AG09309 (cell line): ENCODE measurements at places on chromosomes 7 and 10.
A peak's percentile ranks its signal among the peaks of the same experiment; 100 is the strongest.

DNA sequence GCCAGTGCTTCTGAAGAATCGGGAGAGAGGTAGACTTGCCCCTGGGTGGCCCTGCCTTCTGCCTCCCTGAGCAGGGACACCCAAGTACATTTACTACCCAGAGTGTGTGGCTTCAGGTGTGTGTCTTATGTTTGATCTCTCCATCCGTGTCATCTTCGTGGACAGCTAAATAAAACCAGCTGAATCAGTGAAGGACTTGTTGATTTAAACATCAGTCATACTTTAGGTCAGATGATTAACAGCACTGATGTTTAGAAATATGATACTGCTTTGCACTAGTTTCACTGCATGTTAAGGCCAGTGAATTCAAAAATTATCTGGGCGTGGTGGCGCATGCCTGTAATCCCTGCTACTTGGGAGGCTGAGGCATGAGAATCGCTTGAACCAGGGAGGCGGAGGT is 4.0 kb downstream of the MTG1 start:
- no peak for DNase-seq

DNA sequence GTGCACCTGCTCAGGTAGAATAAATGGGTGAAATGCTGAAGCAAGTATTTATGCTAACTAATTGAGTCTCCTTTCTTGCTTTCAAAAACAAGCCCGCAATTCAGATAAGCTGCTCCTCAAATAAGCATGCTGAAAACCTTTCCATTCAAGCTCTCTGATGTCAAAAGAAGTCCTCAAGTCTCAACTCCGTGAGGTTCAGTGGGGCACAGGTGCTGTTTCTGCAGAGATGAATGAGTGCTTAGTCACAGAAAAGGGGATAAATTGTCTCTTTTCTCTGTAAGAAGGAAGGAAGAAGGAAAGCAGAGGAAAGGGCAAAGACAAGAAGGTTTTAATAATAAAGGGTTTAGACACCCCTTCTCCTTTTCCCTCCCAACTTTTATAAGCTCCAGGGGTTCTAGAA is 229.8 kb upstream of the NPY start:
- DNase-seq = no peak

GRCh38 chr10:12705943-12706342 is 295.6 kb downstream of the CCDC3 start:
- no peak for DNase-seq

DNA sequence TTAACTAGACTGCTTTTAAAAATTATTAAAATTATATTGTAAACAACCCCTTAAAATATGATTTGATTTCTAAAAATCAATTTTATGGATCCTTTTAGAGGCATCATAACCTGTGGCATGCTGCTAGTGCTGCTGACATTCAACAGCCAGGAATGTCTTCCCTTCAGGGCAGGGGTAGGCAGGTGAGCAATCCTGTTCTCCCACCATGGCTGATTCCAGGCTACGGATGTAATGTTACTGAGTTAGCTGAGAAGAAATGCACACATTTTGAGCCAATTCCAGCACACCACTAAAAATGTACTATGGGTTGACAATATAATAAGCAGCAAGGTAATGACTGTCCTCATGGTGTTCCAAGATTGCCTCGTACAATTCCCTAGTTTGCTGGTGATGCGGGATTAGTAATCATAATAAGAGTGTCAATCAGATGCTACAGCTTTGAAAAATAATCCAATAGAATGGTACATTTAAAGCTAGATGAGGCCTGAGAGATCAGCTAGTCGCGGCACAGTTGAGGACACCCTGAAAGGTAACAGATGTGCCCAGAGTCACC is 108.7 kb upstream of the PRR15 start:
- DNase-seq = no peak

DNA sequence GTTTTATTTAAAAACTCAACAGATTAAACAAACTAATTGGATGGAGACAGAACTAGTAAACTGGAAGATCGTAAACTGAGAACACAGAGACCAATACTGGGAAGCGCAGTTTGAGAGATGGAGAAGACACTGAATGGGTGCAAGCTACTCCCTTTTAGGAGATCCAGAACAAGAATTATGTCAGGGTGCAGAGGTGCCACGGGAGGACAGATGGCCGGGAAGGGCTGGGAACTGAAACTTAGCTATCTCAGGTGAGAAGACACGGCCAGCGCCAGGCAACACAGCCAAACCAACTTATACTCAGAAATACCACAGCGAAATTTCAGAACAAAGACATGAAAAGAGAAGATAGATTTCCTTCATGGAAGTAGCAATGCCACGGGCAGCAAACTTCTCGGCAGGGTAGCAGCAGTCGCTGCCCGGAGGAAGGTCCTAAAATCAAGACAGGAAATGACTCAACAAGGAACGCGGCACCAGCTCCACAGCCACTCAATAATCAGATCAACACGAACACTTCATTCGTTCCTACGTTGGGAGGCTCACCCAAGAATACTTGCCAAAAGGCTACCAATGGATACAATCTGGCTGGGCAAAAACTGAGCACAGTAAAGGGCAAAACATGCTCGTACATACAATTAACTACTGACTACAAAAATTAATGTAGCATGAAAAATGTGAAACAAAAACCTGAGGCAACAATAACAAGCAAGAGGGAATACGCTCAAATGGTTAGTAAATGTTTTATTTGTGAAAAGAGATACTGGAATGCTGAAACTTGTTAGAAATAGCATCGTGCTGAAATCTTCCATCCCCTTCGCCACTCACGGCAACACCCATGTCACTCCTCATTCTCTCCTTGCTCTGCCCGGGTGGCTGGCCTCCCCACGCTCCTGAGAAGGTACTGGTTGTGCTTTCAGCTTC is 2.2 kb upstream of the LRRC27 start:
- DNase-seq = peak; percentile 53

DNA sequence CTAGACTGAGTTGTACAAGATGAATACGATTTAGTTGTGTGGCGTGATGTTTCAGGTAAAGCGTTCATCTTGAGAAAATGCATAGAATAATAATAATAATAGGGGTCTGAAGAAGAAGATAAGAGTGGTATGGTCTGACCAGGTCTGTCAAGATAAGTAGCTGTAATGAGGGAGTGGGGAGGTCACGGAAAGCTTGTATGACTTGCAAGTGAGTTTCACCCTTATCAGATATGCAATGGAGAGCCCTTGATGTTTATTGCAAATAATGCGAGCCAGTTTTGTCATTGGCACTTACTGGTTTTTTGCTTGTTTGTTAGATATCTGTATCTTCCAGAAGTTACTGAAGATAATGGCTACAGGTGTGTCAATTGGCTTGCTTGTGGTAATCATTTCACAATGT is 611.5 kb downstream of the CNTNAP2 start:
- DNase-seq = no peak

GRCh38 chr7:154914308-154914995 is 88.5 kb downstream of the PAXIP1 start:
- no peak for DNase-seq

GRCh38 chr10:43688348-43688892 is 39.7 kb upstream of the ZNF32 start:
- no peak for DNase-seq

DNA sequence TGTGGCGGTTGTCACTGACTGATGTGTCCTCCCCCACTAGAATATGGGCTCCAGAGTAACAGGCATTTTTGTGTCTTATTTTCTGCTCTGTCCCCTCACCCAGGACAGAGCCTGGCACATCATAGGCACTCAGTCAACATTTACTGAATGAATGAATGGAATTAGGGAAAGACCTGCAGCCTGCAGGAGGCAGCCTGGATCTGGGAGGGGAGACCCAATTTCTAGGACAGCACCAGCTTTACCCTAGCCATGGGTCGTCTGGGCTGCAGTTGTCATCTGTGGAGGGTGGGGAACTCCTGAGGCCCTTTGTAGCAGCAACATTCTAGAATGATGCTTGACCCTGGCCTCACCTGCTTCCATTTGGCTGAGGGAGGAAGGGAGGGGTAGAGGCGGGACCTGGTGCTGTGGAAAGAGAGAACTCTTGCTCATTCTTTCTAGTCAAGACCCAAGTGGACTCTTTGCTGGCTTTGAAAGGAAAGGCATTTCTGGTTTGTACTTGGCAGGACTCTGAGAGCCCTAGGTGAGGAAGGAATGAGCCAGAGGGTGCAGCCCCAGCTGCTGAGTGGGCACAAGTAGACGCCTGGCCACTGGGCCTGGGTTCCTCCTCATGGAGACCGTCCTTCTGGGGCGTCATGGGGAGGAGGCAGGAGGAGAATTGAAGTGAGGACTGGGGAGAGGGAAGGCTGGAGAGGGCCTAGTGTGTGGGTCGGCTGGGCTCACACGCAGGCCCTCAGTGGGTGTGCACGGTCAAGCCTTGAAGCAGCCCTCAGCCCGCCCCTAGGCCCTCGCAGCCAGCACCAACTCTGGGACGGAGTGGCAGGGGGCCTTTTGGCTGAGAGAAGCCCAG is 8.9 kb downstream of the FGF8 start:
- DNase-seq = no peak

- DNase-seq = no peak
Measured at GRCh38 chr10:73467206-73467605, 28.6 kb downstream of the PPP3CB start.

GRCh38 chr10:79243181-79244067 is 103.8 kb upstream of the PPIF start:
- no peak for DNase-seq

- DNase-seq = no peak
Measured at GRCh38 chr10:11810973-11811372, 12.2 kb upstream of the PROSER2 start.

DNA sequence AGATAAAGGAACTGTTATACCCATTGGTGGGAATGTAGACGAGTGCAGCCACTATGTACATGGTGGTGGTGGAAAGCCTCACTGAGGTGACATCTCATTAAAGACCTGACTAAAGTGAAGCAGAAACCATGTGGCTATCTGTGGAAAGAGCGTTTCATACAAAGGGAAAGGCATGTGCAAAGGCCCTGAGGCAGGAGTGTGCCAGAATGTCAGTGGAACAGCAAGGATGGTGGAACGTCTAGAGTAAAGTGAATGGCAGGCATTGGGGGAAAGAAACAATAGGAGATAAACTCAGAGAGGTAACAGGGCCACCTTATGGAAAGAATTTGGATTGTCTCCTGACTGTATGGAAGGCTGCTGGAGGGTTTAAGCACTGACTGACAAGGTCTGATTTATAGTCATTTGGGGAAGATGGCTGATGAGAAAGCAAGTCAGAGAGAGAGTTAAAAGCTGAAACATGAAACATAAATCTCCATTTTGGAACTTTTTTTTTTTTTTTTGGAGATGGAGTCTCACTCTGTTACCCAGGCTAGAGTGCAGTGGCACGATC is 245.7 kb downstream of the STK31 start:
- no peak for DNase-seq

DNA sequence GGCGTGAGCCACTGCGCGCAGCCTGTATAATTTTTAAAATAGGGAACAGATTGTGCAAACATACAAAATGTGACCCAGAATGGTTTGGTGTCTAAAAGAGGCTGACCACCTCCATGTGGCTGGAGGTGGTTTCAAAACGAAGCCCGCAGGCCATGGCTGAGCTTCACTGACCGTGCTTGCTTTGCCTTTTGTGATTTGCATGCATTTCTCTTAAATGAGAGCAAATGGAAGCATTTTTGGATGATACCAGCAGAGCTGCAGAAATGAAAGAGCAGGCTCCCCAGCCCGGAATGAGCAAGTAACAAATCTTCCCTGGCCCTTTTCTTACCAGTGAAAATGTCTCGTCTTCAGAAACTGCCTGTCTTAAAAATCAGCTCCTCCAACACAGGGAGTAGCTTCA is 239.9 kb downstream of the CAMK1D start:
- no peak for DNase-seq

GRCh38 chr10:3493621-3494020 is 291.4 kb downstream of the KLF6 start:
- no peak for DNase-seq

- DNase-seq = no peak
Measured at GRCh38 chr7:142890874-142891485, 5.4 kb upstream of the TRPV6 start.

DNA sequence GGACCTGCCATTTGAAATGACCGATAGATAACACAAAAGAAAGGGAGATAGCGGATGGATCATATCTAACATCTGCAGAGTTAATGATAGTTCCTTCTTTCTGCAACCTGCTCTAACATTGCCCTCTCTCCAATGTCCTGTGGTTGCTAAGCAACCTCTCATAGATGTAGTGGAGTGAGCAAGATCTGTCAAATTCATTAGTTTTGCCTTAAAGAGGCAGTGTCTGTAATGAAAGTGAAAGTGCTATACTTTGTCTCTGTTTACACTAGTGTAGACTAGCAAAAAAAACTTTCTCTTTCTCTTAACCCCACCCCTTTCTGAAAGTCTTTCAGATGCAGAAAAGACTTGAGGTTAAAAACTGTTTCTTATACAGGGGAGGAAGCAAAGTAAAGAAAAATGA is 1196.9 kb downstream of the SORCS3 start:
- DNase-seq = no peak

- DNase-seq = no peak
Measured at GRCh38 chr10:81570878-81571794, 303.9 kb upstream of the NRG3 start.

DNA sequence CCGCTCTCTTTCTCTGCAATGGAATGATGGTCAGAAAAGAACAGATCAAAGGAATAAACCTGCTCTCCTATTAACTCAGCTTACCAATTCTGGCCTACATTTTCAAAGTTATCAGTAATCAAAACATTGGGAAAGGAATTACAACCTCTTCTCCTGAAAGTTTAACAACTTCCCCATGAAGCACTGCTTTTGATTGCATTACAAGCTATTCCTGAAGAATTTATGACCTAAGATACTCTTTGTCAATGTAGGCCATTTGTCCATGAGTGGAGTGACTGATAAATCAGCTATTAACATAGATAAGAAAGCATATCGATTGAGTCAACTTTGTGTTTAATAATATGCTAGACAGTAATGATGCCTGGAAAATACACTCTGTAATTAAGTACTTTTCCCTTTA is 271.7 kb upstream of the C7orf33 start:
- no peak for DNase-seq

- DNase-seq = no peak
Measured at GRCh38 chr7:130113887-130114286, 43.6 kb downstream of the KLHDC10 start.

DNA sequence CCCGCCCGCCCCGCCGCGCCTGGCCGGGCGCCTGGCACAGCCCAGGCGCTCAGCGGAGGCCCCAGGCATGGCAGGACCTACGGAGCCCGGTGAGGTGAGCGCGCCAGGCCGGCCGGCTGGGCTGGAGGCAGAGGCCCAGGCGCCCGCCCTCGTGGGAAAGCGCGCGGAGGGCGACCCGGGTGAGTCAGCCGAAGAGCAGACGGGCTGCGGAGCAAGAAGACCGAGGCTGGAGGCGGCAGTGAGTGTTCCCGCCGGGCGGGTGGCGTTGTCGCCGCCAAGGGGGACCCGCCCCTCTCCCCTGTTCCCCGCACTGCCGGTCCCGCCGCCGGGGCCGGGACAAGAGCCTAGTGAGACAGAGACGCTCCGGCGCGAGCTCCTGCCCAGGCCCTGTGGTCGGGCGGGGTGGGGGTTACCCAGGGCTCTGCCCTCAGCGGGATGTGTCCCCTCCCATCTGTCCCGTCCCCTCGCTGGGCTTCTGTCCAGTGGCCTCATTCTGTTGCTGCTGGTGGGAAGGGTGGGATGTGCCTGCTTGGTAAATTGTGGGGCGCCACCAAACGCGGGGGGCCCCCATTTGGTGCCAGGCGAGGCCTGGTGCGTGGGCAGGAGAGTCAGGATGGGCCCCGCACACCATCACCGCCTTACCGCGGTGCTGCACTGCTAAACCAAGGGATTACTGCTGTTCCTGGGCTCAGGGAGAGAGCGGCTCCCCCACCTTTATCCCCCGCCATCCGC is 17.0 kb upstream of the NODAL start:
- peak; percentile 24 for DNase-seq
